ENCODE measurements at places on chromosomes 3 and 15.

DNA sequence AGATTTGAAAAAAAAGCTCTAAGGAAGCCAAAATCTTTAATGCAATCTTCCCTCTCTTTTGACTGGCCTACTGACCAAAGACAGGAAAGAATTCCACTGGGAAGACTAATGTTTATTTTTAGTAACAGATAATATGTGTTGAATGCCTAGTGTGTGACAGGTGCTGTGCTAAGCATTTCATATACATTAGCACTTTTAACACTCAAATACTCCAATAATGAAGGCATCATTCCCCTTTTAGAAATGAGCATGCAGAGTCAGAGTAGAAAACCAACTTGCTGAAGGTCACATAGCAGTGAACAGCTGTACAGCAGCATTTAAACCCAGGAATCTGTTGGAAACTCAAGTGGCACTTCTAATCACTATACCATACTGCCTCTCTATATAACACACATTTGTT is 170.6 kb downstream of the MINAR1 start:
- no peak for DNase-seq

DNA sequence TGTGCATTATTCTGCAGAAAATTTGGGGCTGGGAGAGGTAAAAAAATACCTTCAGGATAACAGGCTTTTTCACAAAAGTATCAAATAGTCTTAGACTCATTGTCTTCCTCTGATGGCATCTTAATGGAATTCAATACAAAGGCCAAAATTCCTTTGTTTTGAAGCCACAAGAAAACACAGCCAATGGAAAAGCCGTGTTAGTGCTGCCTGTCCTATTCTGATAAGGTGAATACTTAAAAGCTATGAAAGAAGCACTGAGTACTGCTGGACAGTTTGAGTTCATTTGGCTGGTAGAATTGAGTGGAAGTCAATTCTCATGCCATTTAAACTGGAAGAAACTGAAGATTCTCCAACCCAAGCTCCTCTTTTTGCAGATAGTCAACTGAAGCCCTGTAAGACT is 395.3 kb upstream of the TPRG1 start:
- no peak for DNase-seq

DNA sequence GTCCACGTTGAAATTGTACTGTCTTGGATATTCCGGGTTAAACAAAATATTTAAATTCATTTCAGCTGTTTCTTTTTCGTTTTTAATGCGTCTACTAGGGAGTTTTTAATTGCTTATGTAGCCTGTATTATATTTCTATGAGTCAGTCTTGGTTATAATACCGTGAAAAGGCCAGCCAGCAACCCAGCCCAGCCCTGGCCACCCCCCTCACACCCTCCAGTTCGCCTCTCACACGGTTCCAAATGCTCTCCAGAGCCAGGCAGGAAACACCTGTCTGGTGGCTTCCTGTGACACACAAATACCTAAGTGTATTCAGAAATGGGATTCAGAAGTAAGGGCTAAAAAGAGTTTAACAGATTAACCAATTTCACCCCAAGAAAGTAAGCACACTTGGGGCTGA is 4.4 kb downstream of the SH3BP5 start:
- DNase-seq = no peak

DNA sequence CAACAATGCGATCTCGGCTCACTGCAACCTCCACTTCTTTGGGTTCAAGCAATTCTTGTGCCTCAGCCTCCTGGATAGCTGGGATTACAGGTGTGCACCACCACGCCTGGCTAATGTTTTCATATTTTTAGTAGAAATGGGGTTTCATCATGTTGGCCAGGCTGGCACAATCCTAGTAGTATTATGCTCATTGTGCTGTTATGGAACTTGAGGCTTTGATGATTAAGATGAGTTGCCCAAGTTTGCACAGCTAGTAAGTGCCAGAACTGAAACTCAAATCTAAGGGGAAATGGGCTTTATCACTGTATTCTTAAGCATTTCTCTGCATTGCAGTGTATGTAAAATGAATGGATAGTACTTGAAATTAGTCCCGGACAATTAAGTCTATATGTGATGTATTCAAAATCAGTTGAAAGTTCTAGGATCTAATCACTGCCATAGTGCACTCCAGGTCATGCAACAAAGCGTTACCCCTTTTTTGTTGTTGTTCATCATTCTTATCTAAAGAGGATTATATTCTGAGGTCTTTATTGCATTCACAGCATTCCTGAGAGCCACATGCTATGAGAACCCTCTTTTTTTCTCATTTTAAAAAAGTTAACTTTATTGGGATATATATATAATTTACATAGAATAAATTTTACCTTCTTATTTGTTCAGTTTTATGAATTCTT is 378.7 kb upstream of the CNTN6 start:
- no peak for DNase-seq

DNA sequence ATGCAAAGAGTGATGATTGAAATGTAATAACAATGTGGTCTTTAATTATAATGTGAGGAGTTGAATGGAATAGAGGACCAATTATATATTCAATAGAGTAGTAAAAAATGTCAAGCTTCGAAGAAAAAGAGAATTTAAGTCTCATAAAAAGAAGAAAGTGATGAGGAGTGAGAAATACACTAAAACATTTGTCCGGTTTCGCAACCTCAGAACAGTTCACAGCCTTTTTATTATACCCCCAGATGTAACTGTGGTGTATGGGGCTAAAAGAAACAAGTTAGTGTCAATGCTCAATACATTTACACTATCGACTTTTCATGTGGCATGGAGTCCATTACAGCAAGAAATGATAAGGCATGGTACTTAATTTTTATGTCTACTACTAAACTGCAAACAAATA is 386.5 kb upstream of the ATP11B start:
- DNase-seq = no peak

DNA sequence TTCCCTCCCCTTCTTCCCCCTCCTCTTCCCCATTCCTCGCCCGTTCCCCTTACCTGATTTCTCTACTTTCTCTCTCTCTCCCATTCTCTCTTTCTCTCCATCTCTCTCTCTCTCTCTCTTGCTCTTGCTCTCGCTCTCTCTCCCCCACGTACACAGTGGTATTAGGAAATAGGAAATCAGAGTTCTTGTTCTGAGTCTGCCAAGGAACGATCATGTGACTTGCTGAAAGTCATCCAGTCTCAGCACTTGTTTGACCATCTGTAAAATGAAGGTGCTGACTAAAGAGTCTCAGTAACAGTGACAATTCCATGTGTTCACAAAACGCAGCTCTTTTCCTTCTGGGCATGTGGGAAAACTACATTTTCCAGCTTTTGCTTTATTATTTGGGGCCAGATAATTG is 445.0 kb upstream of the TGFBR2 start:
- no peak for DNase-seq

- no peak for DNase-seq
Measured at GRCh38 chr3:194086388-194087075, 49.4 kb upstream of the HES1 start.

GRCh38 chr3:160856450-160856849 is 100.4 kb downstream of the PPM1L start:
- no peak for DNase-seq

- no peak for DNase-seq
Measured at GRCh38 chr15:100112636-100113305, 229.0 kb downstream of the ADAMTS17 start.

- DNase-seq = no peak
Measured at GRCh38 chr15:67931861-67932260, 92.0 kb upstream of the RNU6-1 start.

DNA sequence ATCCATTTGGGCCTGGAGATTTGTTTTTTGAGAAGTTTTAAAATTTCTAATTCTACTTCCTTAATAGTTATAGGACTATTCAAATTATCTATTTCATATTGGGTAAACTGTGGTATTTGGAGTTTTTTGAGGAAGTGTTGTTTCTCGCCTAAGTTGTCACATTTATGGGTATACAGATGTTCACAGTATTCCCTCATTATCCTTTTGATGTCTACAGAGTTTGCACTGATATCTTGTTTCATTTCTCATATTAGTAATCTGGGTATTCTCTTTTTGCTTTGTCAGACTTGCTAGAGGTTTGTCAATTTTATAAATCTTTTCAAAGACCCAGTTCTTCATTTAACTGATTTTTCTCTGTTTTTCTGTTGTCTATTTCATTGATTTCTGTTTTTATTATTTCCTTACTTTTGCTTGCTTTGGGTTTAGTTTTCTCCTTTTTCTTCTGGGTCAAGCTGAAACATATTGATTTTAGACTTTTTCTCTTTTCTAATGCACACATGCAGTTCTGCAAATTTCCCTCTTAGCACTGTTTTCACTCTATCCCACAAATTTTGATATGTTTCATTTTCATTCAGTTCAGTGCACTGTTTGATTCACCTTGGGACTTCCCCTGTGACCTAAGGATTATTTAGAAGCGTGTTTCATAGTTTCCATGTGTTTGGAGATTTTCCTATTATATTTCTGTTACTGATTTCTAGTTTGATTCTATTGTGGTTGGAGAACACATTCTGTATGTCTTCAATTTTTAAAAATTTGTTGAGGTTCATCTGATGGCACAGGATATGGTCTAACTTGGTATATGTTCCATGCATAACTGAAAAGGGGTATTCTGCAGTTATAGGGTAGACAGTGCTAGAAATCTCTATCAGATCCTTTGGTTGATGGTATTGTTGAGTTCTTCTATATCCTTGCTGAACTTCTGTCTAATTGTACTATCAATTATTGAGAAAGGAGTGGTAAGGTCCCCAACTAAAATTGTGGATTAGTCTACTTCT is 79.6 kb downstream of the SUMF1 start:
- no peak for DNase-seq

DNA sequence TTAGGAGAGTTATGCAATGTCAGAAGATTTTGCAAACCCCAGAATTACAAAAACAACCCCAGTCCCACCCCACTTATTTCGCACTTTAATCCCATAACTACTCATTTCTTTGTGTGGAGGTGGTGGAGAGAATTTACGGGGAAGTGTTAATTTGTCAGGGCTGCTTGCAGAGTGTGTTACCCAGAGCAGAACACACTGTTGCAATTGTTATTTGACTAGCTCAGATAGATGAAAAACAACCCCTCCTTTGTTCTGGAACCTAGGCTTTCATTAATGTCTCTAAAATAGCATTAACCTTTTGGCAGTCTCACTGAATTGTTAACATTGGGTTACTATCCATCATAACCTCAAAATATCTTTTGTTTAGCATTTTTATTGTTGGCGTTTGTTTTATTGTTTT is 55.8 kb upstream of the MINAR1 start:
- DNase-seq = no peak

- no peak for DNase-seq
Measured at GRCh38 chr3:184148076-184148475, 7.1 kb upstream of the DVL3 start.

GRCh38 chr15:73902121-73903020 is 23.9 kb upstream of the LOXL1 start:
- DNase-seq = no peak

- no peak for DNase-seq
Measured at GRCh38 chr3:10928961-10929471, 63.5 kb upstream of the SLC6A1 start.

DNA sequence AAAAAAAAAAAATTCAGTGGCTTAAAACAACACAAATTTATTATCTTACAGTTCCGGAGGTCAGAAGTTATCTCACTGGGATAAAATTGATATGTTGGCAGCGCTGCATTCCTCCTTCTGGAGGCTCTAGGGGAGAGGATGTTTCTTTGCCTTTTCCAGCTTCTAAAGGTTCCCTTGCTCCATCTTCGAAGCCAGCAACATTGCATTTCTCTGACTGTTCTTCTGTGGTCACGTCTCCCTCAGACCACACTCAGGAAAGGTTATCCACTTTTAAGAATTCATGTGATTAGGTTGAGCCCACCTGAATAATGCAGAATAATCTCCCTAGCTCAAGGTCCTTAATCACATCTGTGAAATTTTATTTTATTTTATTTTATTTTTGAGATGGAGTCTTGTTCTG is 23.4 kb upstream of the ACAP2 start:
- no peak for DNase-seq

GRCh38 chr3:120119846-120120510 is 25.7 kb upstream of the GSK3B start:
- no peak for DNase-seq

DNA sequence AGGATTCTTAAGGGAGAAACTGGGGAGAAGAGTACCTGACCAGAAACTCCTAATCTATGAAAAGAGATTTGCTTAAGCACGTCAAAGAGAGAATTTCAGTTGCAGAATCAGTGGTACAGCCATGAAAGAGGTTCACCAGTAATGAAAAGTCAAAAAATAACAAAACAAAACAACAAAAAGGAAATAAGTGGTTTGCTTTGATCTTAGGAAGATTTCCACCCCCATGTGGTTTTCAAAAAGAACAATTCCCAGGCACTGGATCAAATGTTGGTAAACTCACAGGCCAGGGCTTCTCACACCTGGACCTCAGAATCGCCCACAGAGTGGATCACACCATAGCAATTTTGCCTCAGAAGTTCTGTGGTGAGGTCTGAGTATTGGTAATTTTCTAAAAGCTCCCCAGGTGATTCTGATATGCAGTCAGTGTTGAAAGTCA is 67.5 kb downstream of the TMEM39A start:
- DNase-seq = no peak

DNA sequence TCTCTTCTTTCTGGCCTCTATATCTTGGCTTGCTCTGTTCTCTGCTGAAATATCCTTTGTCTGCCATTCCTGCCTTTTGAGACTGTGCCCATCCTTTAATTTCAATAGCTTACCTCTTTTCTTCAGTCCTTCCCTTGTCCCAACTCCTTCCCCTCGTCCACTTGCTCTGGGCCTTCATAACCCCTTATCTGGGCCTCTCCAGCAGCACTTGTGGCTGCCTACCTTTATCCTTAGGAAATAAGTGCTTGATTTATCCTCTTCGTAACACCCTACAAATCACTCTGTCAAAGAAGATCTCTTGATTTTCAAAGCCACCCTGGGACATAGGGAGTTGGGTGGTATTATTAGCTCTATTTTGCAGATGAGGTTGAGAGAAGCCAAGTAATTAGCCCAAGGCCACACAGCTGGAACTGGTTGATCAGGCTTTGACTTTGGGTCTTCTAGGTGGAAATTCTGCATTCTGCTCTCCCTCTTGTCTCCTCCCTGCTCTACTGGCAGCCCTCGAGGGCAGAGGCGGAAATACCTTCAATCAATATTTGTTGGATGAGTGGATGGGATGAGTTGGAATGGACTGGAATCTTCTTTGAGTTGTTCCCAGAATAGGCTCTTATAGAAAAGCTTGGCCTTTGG is 84.0 kb upstream of the TLE3 start:
- no peak for DNase-seq

- DNase-seq = no peak
Measured at GRCh38 chr3:186983659-186984058, 53.3 kb downstream of the ST6GAL1 start.

DNA sequence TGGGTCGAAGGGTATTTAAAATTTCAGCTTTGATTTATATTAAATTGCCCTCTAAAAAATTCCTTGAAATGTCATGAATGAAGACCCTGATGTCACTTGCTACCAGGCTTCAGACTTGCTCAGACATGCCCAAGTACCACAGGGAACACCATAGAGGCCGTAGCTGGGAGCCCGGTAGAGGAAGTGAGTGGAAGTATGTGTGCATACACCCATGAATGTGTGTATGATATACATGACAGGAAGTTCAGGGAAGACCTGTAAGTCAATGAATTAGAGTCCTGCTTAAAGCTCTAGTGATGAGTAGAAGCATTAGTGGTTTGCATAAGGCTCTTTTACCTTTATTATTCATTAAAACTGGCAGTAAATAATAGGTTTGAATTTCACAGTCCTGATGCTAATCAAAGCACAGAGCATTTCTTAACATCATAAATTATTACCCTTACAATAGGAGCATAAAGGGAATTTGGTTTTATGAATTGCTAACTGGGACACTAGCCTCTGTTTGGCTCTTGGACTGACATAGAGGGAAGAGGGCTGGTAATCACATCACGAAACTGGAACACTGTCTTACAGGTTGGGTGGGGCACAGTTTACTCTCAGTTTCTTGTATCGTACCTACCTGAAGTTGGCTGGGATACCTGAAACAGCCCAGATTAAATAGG is 144.4 kb downstream of the CHST2 start:
- no peak for DNase-seq

GRCh38 chr3:23083701-23084100 is 119.4 kb upstream of the UBE2E2 start:
- DNase-seq = no peak
